ENCODE measurements at places on chromosomes 5 and 9.
A peak's percentile ranks its signal among the peaks of the same experiment; 100 is the strongest.

GRCh38 chr5:150503977-150504620 lies 3.8 kb upstream of the NDST1 start:
- peak; percentile 83 for DNase-seq

GRCh38 chr9:22170990-22171670 lies 162.0 kb upstream of the CDKN2B start:
- no peak for DNase-seq

DNA sequence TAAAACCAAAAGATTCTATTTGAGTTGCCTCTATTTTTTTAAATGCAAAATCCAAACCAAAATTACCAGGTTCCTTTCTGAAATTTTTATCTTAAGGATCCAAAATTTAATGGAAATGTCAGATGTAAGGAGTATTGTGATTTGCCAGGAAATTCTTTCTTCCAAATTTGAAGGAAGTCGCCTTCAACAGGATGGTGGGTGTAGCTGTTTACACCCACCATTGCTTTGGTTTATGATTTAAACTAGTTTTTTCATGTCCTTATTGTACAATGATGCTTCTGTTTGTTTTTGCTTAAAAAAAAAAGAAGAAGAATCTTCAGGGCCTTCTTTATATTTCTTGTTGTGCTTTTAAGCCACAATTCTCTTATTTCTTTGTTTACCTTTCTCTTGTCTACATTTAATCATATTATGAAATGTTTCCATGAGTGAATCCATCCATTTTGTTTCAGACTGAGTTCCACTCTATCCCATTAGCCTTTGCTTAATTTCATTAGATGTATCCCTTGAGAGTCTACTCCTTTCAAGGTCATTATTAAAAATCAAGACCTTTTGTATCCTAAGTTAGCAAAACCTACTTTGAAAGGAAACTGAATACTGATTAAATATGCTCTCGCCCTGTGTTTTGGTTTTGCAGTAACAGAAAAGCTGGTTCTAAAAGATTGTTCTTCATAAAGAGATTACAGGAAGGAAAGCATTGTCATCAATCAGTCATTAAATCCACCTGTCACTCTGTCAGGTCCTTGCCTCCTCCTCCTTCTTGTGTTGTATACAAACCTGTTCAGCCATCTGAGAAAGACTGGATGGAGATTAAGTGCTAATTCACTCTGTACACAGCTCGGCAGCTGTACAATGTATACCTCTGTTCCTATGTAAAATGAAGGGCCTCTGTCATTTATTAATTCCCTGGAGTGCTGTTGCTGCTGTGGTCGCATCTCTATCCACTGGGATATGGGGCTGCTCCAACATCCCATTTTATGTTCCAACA lies 45.5 kb upstream of the SLC2A8 start:
- no peak for DNase-seq

- no peak for DNase-seq
These were observed 64.0 kb upstream of the CCL21 start for GRCh38 chr9:34773955-34774354.

- no peak for DNase-seq
These were observed 18.6 kb upstream of the AGXT2 start for GRCh38 chr5:35066260-35066795.

Data from SK-N-SH (cell line).